ENCODE measurements at places on chromosomes 2 and 18.

DNA sequence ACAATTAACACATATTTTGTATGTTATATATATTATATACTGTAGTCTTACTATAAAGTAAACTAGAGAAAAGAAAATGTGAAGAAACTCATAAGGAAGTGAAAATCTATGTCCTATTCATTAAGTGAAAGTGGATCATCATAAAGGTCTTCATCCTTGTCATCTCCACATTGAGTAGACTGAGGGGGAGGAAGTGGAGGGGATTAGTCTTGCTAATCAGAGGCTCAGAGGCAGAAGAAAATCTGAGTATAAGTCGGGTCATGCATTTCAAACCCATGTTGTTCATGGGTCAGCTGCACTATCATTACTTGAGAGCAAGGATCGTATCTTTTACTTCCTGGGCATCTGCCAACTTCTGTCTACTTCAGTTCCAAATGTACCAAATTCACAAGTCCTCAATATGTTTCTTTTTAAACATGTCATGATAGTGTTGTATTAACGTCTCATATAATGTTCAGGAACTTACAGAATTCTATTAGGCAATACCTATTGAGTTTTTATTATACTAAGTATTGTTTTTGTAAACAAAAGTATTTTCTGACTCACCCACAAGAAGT is 208.9 kb upstream of the BOD1L2 start:
- no peak for DNase-seq

GRCh38 chr18:9038277-9038871 is 64.1 kb upstream of the NDUFV2 start:
- no peak for DNase-seq

- no peak for DNase-seq
Measured at GRCh38 chr2:62824388-62824787, 118.9 kb downstream of the EHBP1 start.

DNA sequence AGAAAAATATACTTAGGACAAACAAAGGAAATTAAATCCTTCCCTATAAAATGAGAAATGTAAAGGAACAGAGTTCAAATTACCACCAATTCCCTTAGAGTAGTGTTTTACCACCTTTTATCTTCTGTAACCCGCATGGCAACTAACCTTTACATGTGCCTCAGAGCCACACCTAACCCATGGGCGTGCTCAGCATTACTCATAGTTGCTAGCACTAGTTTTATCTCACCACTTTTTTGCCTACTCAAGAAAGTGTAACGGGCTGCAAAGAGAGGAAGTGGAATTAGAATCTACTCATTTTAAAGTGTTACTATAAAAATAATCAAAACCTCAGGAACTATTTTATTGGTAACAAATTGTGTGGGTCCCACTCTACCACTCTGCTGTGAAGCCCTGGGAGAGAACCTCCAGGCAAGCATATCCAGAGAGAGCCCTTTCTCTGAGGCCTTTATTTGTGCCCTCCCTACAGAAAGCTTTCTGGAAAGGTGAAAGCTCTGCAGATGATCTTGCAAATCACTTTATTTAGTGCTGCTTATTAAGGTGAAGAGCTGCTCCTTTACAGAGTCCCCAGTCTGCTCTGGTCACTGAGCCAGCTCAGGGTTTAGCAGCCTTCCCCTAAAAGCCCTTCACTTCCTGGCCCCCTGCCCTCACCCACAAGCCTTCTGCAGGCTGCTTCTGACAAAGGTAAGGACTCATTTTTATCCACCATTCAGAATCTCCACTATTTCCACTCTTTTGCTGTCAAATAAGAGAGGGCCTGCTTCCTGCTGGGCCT is 98.8 kb downstream of the TRABD2A start:
- peak; percentile 74 for DNase-seq

DNA sequence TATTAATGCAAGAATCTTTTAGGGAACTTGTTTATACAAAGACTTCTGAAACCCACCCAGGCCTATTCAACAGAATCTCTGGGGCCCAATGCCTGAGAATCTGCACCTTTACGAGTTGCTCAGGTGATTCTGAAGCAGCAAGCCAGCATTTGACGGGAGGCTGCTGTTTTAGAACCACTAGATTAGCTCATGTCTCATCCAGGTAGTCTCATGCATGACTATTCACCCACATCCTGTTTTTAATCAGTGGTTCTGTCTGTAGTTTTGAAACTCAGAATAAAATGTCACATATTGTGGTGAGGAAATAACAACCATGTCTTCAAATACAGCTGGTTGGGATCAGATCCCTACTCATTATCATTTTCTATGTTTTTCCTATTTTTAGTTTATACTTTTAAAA is 39.5 kb downstream of the CYTIP start:
- peak; percentile 2 for DNase-seq

DNA sequence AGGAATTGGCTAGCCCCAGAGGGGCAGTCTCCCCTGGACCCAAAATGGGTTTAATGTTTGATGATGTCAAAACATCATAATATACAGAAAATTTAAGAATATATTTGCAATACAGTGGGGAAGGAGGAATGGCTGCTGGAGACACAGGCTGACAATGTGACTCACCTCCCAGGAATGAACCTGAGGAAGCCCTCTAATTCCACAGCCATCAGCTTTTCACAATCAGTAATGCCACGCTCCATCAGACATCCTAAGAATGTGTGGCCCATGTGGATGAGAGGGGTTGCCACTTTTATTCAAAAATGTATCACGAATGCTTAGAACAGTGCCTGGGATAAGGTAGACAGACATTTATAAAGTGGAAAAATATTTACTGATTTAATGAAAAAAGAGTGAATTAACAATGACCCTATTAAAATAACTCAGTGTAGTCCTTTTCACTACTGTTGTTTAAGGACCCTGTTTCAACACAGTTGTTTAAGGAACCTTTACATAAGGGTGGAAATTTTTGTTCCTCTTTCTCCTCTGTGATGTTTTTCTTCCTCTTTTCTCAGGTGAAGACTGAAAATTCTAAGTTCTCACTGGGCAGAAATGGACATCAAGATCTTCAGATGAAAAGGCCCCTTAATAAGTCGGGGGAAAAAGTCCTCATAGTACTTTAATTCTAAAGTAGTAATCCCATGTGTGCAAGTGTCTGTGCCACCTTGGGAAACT is 17.5 kb upstream of the TMEM163 start:
- DNase-seq, result peak; percentile 89

DNA sequence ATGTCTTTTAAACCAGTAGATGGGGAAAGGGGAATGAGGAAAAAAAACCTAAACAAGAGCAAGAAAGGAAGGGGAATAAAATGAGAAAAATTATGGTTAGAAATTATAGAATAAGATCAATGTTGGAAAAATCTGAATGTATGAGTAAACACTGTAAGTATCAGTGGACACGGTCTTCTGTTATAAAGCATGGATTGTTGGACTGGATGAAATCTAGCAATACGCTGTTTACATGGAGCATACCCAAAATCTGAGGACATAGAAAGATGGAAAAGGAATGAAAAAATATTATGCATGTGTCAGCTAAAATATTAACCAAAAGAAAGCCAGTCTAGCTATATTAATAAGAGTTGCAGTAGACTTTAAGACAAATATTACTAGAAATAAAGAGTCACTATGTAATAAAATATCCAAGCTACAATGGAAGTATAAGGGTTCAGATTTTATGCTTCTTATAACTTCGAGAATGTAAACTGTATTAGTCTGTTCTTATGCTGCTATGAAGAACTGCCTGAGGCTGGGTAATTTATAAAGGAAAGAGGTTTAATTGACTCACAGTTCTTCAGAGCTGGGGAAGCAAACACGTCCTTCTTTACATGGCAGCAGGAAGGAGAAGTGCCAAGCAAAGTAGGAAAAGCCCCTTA is 32.4 kb downstream of the DDX1 start:
- DNase-seq, result no peak

GRCh38 chr2:30681022-30681421 is 126.2 kb downstream of the CAPN13 start:
- DNase-seq, result no peak

- DNase-seq, result no peak
Measured at GRCh38 chr2:179939259-179939658, 67.8 kb downstream of the CWC22 start.

GRCh38 chr2:120747281-120747680 is 11.6 kb downstream of the GLI2 start:
- no peak for DNase-seq
